ENCODE measurements at places on chromosomes 3 and 15.

DNA sequence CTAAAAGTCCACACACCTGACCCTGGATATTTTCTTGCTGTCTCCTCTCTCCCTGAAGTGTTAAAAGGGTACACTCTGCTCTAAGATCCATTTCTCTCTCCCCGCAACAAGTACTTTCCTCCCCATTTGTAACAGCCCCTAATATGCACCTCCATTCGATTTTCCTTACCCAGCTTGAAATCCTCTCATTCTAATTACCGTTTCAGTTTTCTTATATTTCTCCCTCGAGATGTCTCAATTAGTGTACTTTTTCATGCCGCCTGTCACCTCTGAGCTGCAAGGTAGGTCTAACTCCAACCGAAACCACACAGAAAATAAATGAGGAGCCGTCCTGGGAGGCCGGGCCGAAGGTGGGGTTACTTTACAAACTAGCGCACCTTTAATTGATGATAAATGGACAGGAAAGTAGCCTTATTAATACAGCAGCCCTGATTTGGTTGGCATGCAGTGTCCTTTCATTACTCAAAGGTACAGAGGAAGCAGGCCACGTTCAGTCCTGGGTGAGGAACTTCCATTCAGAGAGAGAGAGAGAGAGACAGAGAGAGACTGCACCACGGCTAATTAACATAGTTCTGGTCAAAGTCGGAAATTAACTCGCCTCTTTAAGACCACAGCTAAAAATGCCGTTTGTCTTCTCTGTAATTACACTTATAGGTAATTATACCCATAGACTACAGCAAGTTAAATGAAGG is 319.9 kb downstream of the ARRDC4 start:
- DNase-seq, result no peak

DNA sequence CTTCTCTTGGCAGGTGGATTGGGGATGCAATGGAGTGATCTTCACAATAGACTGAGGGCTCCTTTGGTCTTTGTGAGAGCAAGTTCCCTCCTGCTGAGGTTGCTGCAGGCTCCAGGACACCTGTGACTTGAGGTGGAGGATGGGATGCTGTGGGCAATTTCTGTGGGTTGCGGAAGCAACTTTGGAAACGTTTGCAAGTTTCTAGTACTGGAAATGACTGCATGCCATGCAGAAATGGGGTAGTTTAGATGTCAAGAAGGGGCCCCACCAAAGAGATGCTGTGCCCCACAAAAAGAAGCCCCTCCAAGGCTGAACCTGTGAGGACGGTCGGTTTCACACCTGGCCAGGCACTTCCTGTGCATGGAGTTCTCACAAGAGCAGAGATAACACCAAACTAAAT is 80.4 kb upstream of the XCR1 start:
- no peak for DNase-seq

DNA sequence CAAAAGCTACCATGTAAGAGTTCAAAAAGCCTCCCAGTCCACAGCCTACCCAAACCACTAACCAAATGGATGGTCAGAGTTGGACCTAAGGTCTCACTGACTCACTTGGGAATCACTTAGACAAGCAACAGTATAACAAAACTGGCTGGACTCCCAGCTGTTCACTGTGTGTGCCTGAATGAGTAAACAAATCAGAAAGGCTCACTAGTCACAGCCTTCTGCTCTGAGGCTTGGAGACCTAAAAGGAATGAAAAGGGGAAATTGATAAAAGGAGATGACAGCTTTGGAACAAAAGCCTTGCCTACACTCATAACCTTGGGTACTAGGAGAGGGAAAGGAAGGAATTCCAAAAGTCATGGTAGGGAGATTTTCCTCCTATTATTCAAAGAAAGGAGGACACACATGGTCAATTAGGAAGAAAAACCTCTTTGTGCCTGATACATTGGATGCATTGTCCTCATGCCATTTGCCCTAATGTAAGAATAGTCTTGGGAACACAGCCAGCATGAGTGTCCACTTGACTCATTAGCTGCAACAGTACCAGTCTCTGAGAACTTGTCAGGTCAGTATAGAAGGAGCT is 92.3 kb downstream of the FRMD5 start:
- no peak for DNase-seq

DNA sequence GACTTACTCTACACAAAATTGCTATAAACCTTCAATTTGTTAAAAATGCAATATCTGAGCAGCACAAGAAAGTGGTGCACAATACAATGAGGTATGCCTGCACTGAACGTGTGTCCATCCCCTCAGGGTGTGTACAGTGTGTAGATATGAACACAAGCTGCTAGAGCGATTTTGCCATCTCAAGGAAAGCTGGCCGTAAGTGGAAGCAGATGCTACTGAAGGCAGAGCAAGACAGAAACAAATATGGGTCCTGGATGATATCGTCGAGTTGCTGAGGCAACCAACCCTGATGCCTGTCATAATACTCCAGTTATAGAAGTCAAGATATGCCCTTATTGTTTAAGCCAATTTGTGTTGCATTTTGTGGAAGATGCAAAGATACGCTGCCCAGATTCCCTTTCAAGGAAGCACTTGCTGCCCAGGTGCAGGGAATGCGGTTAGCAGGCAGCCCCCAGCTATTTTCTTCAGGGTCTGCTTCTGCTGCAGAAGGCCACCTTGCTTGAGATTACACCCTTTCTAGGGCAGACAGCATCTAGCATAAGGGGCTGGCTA is 25.8 kb upstream of the EHHADH start:
- no peak for DNase-seq

DNA sequence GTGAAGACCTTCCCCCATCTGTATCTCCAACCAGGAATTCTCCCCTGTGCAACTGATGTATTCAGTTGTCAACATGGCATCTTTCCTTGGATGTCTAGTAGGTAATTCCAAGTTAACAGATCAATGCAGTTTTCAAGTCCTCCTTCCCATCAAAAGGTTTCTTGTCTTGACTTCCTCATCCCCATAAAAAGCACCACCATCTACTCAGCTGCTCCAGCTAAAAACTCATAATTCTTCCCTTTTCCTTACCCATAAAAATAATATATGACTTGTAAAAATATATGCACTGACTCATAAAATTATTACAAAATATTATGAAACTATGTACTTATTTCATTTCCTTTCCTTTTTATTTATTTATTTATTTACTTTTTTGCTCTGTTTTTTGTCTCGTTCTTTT is 5.0 kb upstream of the CAND2 start:
- DNase-seq, result no peak

DNA sequence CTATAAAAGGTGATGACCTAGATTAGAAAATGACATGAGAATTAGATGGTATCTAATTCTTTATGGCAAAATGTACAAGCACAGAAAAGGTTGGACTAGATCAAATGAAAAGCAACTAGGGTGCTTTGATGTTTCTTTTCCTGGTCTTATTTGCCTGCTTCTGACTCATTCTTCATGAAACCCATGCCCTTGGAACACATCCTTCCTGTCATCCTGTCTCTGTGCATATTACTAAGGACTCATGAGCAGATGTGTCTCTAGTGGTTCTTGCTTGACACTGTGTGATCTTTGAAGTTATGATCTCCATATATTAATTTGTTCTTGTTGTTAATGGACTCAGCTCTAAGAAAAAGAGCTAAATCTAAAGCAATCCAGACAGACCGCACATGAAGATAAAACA is 314.0 kb downstream of the ERC2 start:
- DNase-seq, result no peak

Measured in NCI-H187 treated with DMSO at 0.1 percent for 48 hours (cell line).